ENCODE measurements at places on chromosomes 4 and X.

- DNase-seq, result no peak
These were observed 32.0 kb upstream of the SGMS2 start for GRCh38 chr4:107792711-107793110.

- no peak for DNase-seq
These were observed 83.9 kb upstream of the CPEB2 start for GRCh38 chr4:14918336-14918735.

- no peak for DNase-seq
These were observed 16.3 kb downstream of the PTTG2 start for GRCh38 chr4:37976507-37976906.

DNA sequence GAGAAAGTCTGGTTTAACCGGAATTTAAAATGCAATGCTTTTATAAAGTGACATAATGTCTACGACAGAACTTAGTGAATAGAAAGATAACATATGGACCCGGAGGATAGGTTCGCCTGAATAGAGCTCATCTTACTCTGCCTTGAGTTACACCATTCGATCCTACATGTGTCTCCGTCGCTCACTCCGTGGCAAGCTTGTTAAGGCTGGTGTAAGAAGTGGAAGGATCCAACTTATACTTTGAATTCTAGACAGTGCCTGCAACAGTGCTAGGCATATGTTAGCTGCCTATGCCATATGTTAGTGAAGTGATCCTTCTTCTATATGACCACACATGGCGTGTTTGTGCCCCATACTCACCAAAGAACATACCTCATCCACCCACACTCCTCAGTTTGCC, 50.9 kb downstream of the SEL1L3 start:
- DNase-seq, result no peak

DNA sequence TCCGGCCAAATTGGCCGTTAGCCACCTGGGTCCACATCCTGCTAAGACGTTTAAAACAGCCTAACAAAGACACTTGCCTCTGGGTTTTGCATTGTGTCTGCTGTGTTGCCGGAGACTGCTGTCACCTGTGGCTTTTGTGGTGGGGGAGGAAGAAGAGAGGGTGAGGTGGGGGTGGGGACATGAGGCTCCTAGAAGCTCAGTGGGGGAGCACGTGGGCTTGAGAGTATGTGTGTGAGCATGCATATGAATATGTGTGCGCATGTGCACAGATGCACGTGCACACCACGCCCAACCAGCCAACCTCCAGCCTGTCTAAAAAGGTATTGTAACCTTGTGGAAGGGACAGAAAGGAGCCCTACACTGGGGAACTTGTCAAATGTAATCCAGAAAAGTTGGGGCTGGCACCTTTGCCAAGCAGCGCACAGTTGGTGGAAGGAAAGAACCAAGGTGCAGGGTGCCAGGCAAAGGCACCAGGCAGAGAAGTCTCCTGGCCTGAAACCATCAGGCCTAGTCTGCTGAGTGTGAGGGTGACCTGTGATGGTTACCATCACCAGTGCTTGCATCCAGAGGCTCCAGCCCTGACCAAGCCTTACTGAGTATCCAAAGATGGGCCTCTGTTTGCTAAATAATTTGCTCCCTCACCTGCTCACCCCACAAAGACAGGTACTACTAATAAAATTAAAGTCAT, 10.1 kb upstream of the SASH3 start:
- no peak for DNase-seq

DNA sequence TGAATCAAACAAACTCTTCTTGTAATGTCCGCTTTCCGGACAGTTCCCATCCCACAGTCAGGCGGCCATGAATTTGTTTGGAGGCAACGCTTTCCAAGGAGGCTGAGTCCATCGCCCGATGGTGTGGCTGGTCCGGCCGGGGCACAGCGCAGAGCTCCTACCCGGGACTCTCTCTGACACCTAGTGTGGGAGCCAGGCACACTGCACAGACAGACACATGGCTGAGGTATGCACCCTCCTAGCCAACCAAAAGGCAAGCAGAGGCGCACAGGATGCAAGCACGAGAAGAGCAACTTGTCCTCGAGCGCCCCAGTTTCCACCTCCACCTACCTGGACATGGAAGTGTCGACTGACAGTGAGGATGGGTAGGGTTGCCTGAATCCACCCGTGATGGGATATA, 87.5 kb downstream of the LEF1 start:
- no peak for DNase-seq

GRCh38 chrX:22234380-22234779, 38.3 kb upstream of the CBLL2 start:
- no peak for DNase-seq

- DNase-seq, result peak; percentile 93
These were observed at the start of gene CCNG2 for GRCh38 chr4:77156912-77157858. CCNG2 (plus strand) TSS chr4:77157207; CDS start chr4:77158533, 1,326 bp downstream.

- peak; percentile 28 for DNase-seq
These were observed 90.7 kb upstream of the SORBS2 start for GRCh38 chr4:185902654-185903053.

DNA sequence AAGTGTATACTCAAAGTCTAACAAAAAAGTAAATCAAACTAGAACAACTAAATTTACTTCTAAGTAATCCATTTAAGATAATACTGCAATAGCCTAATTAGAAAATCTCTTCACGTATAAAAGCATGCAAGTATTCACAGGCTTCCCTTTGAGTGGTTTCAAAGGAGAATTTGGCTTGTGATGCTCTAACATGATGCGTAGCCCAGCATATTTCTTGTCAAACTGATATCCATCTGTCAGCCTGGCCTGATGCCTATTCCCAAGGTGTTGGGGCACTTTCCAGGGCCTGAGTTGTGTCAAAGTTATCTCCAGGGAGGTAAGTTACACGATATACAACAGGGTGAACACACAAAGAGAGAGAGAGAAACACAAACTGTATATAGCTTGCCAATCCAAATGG, 287.0 kb upstream of the MAGEB18 start:
- DNase-seq, result no peak

GRCh38 chr4:13538427-13538973, 5.8 kb downstream of the NKX3-2 start:
- no peak for DNase-seq

DNA sequence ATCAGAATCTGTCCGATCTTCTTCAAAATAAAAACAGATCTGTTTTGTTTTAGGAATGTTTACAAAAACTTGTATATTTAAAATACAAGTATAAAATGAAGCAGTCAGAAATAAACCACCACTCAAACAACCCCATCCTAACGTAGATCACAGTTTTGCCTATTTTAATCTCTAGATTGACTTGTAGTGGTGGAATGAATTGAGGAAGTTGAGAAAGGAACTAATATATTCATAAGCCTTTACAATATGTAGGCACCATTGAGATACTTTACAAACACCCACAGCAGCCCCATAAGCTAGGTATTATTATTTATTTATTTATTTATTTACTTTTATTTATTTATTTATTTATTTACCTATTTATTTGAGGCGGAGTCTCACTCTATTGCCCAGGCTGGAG, 52.3 kb upstream of the KLF3 start:
- no peak for DNase-seq

- no peak for DNase-seq
These were observed 60.6 kb downstream of the OPHN1 start for GRCh38 chrX:68372665-68373064.

GRCh38 chrX:111811831-111812230, 64.2 kb upstream of the TRPC5OS start:
- no peak for DNase-seq

GRCh38 chr4:179110356-179110755, 1668.1 kb upstream of the AGA start:
- DNase-seq, result no peak

- no peak for DNase-seq
These were observed 595.9 kb downstream of the CENPC start for GRCh38 chr4:66949419-66949818.

DNA sequence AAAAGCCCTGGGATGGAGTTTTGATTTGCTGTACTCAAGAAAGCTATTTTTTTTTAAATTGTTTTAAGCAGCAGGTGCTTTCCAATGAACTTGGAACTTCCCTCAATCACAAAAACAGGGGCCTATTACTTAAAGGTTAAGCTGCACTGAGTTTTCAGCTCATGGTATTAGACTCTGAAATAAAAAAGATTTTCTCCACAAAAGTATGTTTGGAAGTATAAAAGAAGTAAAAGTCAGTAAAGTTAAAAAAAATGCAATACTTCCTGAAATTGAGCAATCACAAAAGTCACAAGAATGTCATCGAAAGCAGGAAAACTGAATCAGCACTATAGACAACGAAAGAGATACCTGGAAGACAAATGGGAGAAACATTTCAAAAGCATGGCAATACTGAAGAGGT, 38.9 kb upstream of the PLAC8 start:
- DNase-seq, result no peak

- no peak for DNase-seq
These were observed 776.6 kb upstream of the LCORL start for GRCh38 chr4:18798123-18798522.

DNA sequence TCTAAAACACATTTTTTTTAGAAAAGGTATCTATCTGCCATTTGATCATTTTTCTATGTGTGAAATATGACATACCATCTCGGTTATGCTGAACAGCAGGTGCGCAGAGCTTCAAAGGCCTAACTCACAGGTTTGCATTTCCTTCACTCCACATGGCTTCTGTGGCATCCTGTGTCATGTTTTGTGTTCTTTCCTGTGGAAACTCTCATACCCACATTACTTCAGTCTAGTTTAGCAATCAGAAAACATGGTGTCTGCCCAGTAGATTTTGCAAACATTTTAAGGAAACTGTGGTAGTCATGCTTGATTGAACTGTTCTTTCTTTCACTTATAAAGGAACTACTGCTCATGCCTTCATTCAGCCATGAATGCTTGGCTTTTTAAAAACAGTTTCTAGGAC, 11.3 kb upstream of the ARAP2 start:
- DNase-seq, result no peak

Measured in SHP77 (cell line).